T-helper 1 cell (primary cell): ENCODE measurements at places on chromosomes 11 and 22.

- no peak for DNase-seq
These were observed 534.3 kb downstream of the ETS1 start for GRCh38 chr11:128052912-128053641.

GRCh38 chr11:95359756-95360155 lies 128.8 kb upstream of the SESN3 start:
- DNase-seq = no peak

DNA sequence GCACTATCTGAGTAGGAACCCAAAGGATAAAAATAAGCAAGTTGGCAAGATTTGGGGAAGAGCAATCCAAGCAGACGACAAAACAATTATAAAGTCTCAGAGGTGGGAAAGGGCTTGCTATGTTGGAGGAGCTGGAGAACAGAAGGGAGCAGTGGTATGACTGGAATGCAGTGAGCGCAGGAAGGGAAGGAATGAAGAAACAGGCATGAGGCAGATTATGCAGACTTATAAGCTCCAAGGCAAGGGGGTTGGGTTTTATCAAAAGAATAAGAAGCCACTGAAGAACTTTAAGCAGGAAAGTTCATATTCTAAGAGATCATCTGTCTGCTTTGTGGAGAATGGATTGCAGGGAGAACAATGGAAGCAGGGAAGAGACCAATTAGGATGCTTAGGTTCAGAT lies 31.7 kb downstream of the PGM2L1 start:
- DNase-seq = no peak

DNA sequence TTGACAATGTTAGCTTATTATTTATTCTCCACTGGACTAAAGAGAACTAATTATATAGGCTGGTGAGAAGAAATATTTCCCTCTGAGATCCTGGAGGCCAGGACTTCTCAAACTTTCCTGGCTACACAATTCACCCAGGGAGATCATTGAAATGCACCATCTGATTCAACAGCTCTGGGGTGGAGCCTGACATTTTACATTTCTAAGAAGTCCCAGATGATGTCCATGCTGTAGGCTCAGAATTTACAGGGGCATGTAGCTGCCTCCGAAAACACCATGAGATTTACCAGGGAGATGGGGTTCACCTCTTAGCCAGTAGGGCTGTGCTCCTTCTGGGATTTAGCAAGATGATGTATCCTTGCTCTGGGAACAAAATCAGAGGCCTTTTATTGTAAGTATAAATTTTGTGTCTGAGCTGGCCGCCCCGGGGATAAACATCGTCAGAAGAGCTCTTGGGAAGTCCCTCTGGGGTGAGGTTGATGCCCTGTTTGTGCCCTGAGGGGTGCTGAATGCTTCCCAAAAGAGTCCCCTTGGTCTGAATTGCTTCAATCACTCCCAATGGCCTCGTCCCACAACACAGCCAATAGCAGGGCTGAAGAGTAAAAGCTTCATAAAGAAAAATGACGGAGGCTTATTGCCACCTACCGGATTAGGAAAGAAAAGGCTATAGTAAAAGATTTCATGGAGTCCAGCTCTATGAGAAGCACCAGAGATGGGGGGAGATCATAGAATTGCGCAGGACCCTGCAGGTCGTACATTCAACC lies 33.4 kb upstream of the API5 start:
- DNase-seq = no peak

DNA sequence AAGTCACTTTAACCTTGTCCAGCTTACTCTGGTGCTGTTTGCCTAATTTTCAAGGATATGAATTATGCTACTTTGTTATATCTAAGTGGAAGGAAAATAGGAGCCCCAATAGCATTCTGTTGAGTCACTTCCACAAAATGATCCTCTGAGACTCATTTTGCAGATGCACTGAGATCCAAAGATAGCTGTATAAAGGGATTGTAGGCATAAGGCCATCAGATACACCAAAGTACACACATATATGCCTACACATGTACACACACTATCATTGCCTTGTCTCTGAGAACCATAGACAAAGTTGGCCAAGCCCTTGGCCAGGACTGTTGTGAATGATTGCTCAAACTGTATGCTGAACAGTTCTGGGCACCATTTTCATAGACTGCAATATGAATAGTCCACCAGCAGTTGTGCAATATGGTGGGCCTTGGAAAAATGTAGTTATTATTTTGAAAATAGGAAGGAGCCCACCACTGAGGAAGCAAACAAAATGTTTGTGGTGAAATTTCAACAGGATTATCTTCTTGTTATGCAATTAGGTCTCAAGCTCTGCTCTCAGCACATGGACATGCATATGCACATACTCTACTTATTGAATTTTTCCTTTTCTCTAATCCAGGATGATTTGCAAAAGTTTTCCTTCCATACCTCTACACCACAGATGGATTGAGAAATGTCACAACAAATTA lies 186.0 kb upstream of the CTSC start:
- no peak for DNase-seq

DNA sequence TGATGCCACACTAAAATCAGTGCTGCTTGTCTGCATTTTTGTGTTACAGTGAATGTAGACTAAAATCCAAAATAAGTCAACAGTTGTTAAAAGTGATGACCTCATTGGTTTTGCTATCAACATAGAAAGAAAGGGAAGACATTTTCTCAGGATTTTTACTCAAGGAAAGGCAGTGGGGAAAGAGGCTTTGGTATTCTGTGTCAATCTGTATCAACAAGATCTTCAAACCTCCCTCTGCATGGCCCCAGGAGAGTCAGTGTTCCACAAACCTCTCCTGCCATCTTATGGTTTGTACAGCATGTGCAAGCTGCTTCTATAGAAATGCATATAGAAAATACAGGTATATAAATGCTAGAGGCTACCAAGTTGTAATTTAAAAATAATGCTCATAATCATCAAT lies 13.8 kb upstream of the OR51M1 start:
- DNase-seq = no peak

DNA sequence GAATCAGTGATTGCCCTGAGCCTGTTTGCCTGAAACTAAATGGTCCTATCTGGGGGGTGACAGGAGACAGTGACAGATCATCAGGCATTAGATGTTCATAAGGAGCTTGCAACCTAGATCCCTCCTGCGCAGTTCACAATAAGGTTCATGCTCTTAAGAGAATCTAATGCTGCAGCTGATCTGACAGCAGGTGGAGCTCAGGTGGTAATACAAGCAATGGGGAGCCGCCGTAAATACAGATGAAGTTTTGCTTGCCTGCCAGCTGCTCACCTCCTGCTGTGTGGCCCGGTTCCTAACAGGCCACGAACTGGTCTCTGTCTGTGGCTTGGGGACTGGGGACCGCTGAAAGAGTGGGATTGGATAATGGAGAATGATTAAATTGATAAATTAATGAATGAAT lies 14.0 kb downstream of the NOX4 start:
- DNase-seq = no peak

DNA sequence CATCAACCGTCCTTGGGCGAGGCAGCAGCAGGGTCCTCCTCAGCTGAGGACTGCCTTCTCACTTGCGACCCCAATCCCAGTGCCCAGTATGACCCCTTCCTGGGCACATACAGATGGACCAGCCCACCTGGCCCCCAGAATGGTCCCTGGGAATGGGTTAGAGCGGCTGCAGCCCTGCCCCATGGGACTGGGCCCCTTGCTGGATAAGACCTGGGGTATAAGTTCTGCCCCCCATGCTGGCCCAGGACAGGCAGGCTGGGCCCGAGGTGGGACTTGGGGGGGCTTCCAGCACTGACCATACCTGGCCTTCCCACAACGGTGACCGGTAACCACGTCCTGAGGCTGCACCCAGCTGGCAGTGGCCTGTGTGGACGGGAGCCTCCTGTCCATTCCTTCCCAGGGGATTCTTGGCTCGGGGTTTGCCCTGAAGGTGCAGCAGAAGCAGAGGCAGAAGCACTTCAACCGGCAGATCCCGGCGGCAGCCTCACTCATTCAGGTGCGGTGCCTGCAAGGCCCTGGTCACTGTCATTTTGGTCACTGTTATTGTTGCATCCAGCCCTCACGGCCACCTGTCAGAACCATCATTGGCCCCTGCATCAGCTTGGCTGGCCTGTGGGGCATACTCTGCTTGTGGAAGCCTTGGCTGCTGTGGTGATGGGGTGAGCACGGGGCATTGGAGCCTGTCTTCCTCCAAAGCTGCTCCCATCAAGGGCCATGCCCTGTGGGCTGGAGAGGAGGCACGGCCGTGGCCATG lies 114.8 kb downstream of the KCNQ1OT1 start:
- DNase-seq = no peak

DNA sequence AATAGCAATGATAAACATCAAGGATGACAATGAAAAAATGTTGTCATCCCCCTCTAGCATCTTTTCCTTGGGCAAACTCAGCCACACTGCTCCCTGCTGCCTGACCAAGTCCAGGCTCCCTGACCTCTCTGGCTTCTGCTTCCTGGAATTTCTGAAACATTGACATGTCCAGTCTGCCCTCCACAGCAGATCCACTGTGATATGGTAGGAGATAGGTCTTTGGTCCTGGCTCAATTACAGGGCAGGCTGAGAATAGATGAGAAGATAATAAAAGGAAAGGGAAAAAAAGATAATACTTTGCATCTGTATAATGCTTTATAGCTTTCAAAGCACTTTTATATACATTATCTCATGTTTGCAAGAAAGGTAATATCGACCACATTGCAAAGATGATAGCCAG lies 417.7 kb downstream of the BUD13 start:
- DNase-seq = no peak

- no peak for DNase-seq
These were observed 58.9 kb upstream of the CLMP start for GRCh38 chr11:123253911-123254310.

DNA sequence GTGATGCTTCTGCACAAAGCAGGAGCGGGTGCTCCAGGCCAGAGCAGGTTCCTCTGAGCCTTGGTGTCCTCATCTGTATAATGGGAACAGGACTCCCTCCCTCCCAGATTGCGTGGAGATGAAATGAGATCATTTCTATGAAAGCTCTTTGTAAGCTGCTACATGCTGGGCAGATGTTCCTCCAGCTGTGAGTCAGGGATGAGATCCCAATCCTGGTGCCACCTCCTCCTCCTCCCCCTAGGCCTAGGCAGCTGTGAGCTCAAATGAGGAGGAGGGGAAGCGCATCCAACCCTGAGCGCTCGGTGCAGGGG lies 7.0 kb upstream of the CABP2 start:
- no peak for DNase-seq

DNA sequence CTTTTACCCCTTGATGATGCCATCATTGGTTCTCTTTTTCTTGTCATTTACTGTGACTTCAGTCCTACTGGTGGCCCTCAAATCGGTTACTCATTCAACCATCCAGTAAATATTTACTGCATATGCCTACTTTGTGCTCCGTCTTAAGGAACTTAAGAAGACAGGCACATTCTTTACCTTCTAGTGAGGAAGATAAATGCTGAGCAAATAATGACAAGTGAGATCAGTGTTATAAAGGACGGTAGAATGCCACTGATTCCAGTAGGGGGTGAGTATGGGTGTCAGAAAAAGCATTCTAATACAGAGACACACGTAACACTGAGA lies 1.6 kb downstream of the ANKRD42 start:
- no peak for DNase-seq

DNA sequence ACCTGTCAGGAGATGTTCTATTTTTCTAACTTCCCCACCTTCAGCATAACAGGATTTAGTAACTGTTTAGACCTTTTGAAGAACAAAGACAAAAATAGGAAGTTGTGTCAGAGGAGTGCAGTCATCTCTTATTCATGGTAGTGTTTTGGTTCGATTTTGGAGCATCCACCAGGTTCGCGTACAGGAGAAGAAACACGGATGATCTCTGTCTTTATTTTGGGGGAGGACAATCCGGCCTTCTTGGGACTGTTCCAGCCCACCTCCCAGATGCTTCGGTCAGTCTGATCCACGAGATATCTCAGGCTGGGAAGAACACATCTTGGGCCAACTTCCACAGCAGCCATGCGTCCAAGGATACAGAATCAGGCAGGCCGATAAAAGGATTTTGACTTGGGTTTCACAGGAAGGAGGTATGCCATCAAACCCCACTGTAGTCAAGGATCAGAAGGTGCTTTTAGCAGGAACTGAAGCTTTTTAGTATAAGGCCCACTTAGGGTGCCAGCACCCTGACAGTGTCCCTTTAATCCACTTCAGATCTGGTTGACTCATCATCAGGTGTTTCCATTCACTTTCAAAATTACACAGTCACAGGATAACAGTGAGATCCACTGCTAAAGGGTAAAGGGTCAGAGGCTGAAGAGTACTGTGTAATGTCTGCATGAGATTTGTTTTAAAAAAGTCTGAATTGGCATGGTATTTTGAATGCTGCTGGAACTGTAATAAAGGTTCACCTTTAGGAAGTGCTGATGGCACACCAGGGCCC lies 16.5 kb downstream of the PATZ1 start:
- DNase-seq = no peak

- DNase-seq = no peak
These were observed 81.2 kb upstream of the LDLRAD3 start for GRCh38 chr11:35862666-35863065.
